Heart right ventricle (tissue), 16 donors: ENCODE measurements at places on chromosomes 3 and 15. TPM values are rescaled to one million over a fixed set of nuclear protein-coding genes. Genes with fewer than 3 reads are reported as not detected.

UBAP1L gene
- total RNA-seq: 1.7 TPM

CPA3 gene
- total RNA-seq: 1.2 TPM

CHRNA3 gene
- 0.08 TPM for total RNA-seq

THOC7 gene
- total RNA-seq: 86.3 TPM

TEX55 gene
- total RNA-seq: not detected

BOC gene
- total RNA-seq: 3.0 TPM

DNA sequence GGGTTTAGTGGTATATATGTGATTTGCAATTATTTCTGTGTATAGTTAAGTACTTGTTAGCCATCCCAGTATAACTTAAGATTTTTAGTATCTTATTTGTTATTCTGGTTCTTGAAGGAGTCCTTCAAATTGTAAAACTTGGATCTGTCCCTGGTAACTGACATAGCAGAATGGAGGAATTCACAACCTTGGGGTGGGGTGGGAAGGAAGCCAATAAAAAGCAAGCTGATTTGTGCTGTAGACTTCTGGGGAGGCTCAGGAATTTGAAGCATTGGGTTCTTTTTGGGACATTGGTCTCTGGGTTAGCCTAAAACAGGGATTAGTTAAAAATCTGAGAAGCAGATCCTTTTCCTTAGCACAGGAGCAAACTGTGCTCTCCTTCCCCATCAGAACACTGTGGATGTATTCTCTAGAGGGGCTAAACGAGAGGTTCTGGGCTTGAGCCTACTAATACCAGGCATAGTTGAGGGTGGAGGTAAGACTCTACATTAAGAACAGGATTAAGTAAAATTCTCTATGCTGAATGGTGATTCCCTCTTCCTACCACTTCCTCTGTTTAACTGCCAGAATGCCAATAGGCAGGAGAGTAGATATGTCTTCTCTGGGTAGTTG is 42.2 kb downstream of the GMPS start:
- no peak overlapping the region for H3K4me3 ChIP-seq
- no peak overlapping the region for H3K27ac ChIP-seq

DNA sequence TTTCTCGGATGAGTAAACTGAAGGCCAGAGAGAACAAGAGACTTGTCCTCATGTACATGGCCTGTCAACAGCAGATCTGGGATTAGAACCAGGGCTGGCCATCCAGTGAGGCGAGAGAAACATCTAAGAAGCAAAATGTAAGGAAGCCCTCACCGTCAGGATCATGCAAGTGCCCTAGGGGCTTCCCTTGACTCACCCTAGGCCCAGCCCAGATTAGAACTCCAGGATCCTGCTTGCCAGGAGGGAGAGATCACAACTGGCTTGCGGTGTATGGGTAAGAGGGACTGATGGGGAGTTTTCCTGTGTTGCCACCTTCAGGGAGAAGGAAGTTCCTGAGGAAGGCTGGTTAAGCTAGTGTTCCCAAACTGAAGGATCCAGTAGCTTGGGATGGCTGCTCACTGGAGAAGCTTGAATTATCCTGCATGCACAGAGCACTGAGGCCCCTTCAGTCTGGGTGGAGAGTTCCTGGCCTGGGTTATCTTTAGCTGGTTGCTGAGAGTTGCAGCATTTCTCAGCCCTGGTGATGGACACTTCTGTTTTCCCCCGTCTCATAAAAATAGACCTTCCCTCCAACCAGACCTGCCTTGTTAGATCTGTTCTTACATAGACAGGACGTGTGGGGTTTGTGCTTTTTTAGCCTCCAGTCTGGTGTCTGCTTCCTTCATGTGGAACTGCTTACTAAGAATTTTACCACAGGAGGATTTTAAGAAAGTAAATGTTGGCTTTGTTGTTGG is 28.2 kb upstream of the XIRP1 start:
- DNase-seq: no peak
- no peaks in the 10 kb centered on the region for H3K27me3 ChIP-seq
- H3K27ac ChIP-seq: no peak overlapping the region
